ENCODE measurements at places on chromosomes 1 and 21.

- DNase-seq: no peak
Observed at GRCh38 chr1:125085720-125086591, 3901.2 kb downstream of the SRGAP2C start.

- DNase-seq: no peak
Observed at GRCh38 chr1:209383907-209384709, 199.4 kb upstream of the CAMK1G start.

GRCh38 chr1:4269952-4270570 lies 370.0 kb upstream of the C1orf174 start:
- DNase-seq: no peak

- no peak for DNase-seq
Observed at GRCh38 chr21:45826676-45827301, 154.8 kb upstream of the COL6A1 start.

DNA sequence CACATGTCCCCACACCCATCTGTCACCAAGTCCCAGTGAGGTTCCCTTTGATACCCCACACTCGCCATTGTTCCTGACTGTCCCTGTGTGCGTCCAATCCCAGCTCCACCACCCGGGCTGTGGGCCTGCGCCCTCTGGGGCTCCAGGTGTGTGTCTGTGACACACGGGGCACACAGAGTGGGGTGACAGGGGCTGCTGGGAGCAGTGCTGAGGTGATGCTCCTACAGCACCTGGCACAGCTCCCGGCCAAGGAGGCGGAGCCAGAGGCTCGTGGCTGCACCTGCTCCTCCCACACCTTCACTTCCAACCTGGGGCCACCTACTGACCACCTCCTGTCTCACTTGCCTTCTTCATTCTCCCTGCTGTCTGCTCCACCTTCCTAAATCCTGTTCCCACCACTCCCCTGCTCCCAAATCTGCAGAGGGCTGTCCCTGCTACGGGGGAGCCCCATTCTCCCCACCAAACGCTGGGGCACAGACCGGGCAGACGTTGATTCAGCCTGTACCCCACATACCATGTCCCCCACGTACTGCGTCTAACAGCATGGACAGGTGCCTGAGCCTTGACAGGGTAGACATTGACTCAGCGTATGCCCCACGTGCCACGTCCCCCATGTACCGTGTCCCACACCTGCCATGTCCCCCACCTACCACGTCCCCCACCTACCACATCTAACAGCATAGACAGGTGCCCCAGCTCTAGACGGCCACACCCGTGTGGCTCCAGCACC lies 16.4 kb downstream of the WDR4 start:
- DNase-seq: no peak

DNA sequence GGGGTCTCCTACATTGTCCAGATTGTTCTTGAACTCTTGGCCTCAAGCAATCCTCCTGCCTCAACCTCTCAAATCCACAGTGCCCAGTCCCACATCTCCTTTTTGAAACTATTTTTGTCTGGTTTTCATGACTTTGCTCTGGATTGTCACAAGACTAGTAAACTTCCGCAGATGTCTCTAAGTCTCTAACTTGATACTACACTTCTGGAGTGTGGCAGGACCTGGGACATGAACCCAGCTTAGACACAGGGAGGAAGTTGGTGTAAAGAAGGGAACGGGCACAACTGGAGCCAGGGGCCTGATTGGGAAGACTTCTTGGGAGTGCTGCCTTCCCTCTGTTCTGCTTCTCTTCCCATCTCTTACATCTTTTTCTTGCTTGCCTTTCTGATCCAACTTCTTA lies 16.2 kb upstream of the DISC1 start:
- DNase-seq: no peak

- no peak for DNase-seq
Observed at GRCh38 chr1:226728448-226728847, 10.6 kb downstream of the ITPKB start.

- DNase-seq: peak; percentile 21
Observed at GRCh38 chr1:33377013-33377412, 53.9 kb downstream of the PHC2 start.

- DNase-seq: peak; percentile 40
Observed at GRCh38 chr1:234603221-234604204, 6.5 kb downstream of the IRF2BP2 start.

DNA sequence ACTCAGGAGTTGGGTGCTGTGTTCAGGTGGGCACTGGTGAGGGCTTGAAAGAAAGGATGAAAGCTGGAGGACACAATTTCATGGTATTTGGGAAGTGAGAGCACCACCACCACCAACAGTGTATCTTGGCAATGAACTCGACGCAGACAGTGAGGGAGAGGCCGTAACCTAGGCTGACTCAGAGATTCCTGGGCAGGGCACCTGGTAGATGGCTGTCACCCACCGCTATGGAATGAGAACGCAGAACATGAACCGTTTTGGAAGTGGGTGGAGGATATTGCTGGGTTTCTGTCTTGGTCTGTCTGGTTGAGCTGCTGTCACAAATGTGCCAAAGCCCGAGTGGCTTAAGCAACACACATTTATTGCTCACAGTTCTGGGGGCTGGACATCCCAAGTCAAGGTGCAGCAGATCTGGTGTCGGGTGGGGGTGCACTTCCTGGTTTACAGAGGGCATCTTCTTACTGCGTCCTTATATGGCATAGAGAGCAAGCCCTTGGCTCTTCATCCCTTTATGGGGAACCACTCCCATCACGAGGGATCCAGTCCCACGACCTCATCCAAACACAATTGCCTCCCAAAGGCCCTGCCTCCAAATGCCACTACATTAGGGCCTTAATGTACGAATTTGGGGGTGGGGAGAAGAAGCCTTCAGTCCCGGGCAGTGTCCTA lies 246.3 kb downstream of the SIPA1L2 start:
- DNase-seq: no peak

- DNase-seq: no peak
Observed at GRCh38 chr21:42595283-42596187, 57.9 kb upstream of the PDE9A start.

- DNase-seq: no peak
Observed at GRCh38 chr1:211183747-211184313, 49.9 kb upstream of the KCNH1 start.

GRCh38 chr1:38973659-38974437 lies 17.2 kb upstream of the AKIRIN1 start:
- no peak for DNase-seq

DNA sequence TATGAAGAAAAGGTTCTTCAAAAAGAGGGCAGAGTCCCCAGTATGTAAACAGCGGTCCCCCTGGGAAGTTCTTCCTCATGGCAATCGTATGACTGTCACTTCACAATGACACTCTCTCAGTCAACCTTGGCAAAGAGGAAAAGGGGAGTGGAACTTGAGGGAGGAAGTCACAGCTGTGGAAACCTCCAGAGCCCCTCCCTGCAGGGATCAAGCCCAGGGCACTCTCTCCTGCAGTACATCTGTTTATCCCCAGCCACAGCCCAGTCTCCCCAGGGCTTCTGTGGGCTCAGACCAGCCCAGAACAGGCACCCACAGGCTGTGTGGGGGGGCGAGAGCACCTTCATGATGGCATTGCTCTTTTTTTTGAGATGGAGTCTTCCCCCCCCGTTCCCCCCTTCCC lies 2.0 kb downstream of the ATP13A2 start:
- no peak for DNase-seq

GRCh38 chr1:30095451-30096025 lies 627.8 kb downstream of the MATN1 start:
- no peak for DNase-seq

DNA sequence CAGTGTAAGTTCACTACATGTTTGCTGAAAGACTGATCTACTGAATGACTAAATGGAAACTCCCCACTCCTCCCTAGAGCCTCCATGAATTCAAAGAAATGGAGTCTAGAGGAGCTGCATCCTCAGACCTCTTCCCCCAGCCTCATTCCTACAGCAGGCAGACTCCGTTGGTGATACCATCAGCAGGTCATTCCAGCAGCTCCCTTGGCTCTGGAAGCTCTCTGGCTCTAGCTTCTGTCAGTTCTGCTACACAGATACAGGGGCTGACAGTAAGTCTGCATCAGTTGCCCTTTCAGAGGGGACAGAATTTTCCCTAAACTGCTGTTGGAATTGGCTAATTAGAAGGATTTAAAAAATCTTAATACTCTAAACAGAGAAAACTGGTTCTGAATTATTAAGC lies 31.7 kb upstream of the DMRTA2 start:
- DNase-seq: no peak

DNA sequence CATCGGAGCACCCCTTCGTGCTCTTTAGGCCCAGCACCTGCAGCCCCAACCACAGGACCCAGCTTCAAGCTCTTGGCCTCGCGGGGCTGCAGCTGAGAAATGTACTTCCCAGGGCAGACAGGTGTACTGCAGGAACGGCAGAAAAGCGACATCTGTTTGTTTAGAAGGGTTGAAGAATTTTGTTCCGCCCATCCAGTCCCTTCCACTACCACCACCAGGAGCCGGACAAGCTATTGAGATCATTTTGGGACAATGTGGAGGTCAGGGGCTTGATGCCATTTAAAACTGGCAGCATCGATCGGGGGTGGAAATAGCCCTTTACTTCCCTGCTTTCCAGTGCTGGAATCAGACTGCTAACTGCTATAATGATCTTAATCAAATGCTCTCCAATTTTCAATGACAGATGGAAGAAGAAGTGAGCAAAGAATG lies 1.7 kb downstream of the SERTAD4 start:
- DNase-seq: no peak

DNA sequence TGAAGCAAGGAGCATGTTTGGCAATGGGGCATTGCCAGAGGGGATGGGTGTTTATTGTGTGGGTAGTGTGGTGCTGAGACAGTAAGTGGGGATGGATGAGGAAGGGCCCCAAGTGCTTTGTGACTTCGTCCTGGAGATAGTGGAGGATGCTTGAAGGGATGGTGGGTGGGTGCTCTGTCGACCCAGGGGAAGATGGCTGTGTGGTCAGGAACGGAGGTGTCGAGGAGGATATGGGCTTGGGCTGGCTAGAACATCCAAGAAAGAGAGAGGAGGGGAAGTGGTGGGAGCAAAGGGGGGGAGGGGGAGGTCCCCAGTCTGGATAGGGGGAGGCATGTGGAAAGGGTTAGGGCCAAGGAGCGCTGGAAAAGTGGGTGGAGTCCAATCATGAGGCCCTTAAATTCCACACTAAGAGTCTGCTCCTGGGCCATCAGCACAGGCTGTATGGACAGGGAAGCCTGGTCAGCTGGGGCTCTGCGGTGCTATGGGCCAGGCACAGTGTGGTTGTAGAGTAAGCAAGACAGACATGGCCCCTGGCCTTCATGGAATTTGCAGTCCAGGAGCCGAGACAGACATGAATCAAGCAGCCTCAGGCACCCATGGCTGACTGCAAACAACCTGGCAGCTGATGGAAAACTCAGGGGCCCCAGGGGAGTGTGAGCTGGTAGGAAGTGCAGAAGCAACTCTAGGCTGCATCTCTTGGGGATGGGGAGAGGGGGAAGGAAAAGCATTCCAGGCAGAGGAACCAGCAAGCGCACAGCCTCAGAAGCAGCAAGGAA lies 36.3 kb downstream of the EDN2 start:
- no peak for DNase-seq

All from CD4-positive, alpha-beta T cell treated with Interleukin-21 for 1 hour (primary cell).